CD4-positive, alpha-beta T cell treated with Interleukin-4 for 1 hour (primary cell): ENCODE measurements at places on chromosomes 3 and 15.
A peak's percentile ranks its signal among the peaks of the same experiment; 100 is the strongest.

- DNase-seq = no peak
These were observed at the start of gene HHLA2 for GRCh38 chr3:108296239-108296638. Gene HHLA2, plus strand, starts transcription at chr3:108296548. Its CDS starts 55,266 bp downstream, at chr3:108351814.

DNA sequence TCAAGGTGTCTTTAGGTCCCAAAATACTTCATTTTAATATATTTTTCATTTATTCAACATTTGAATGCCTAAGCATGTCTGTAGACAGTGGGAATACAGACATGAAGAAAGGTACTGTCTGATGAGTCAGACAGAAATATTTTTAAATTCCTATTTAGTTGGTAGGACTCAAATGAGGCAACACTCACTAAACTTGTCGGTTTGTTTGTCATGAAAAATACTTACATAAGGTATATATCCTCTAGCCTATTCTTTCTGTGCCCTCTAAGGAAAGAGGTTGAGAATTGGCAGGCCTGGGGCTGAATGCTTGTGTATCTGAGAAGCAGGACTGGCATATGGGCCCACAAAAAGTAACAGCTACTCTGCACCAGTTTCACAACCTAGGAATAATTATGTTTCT is 423.6 kb upstream of the MDFIC2 start:
- no peak for DNase-seq

DNA sequence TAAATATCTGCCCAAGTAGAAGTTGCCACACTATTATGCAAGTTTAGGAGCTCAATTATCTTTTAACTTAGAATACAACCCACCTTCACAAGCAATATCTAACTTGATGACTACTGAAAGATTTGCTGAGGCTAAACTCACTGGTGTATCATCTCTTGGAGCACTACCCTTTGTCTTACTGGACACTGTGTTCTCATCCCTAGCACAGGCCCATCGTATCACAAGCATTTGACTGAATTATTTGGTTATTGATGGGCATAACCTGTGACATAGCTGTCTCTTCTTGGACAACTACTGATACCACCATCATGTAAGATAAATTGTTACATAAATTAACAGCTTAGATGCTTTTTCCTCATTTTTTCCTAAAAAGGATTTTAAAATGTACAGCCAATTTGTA is 216.2 kb upstream of the THBS1 start:
- DNase-seq = no peak

GRCh38 chr3:190000187-190000860 is 120.4 kb downstream of the P3H2 start:
- DNase-seq = no peak

DNA sequence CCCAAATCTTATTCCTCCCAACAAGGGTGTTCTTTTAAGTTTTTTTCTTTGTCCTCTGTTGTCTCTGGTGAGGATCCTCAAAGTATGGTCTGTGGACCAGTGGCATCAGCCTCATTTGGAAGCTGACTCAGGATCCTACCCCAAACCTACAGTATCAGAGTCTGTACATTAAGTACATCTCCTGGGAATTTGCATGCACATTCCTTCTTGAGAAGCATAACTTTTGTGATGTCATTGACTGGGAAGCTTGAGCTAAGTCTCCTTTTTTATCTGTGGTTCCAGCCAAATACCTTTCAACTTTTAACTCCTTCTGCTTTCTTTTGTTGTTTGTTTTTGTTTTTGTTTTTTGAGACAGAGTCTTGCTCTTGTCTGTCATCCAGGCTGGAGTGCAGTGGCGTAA is 40.5 kb downstream of the ARMC8 start:
- no peak for DNase-seq

DNA sequence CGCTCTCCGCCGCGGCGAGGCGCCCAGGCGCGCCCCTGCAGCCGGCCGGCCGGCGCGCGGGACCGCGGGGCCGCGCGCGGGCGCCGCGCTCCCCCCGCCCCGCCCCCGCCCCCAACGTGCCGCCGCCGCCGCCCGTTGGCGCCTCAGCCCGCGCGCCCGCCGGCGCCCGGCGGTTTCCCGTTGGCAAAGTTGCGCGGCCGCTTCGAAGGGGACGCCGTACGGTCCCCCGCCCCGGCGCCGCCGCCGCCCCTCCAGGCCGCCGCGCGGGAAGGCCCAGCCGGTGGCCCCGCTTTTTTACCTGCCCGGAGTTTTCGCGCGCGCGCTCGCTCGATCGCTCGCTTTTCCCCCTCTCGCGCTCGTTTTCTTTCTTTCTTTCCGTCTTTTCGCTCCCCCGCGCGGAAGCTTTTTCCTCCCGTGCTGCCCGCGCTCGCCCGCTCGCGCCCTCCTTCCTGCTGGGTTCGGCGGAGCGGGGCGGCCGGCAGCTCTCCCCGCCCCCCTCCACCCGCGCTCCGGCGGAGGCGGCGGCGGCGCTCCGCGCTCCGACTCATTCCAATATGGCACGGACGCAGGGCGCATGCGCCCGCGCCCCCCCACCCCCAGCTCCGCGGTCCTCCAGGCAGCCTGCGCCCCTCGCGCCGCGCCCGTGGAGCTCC is at the start of gene SFMBT1:
TSS of gene SFMBT1 (minus strand) at position 556 of the 653 bp plus-strand sequence. CDS start 76,945 bp downstream, outside the sequence.
- DNase-seq = peak; percentile 83

DNA sequence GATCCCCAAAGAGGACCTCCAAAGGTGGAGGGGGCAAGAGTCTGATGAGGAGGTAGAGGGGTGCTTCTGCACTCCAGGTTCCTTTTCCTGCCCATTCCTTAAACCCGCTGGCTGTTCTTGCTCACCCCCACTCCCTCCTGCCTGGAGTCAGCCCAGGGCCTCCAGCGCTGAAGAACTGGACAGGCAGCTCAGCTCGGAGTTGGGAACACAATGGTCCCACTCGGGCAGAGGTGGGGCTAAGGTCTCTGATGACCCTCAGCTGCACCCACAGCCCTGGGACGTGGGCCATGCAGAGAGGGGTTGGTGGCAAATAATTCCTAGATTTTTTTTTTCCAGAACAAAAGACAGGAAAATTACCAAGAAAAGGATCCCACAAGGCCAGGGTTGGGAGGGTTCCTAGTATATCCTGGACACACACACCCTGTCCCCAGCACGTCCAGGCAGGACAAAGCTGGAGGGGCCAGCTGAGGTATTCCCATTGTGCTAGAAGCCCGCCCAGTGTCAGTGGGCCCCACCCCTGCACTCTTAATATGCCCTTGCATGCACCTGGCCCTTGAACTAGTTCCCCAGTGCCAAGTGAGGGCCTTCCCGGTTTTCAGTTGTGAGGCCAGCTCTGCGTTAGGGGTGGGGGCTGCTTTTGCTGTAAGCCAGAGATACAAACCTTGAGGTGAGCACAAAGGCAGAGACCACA is 22.1 kb upstream of the IP6K2 start:
- no peak for DNase-seq

GRCh38 chr3:66722675-66723074 is 221.9 kb upstream of the LRIG1 start:
- no peak for DNase-seq

GRCh38 chr3:32037932-32038267 is 56.4 kb downstream of the ZNF860 start:
- no peak for DNase-seq
